ENCODE measurements at places on chromosomes 16 and 17. TPM values are rescaled to one million over a fixed set of nuclear protein-coding genes. Genes with fewer than 3 reads are reported as not detected.

FBXW10B gene
- total RNA-seq: 0.08 TPM

CD300C gene
- not detected for total RNA-seq

RNFT1 gene
- total RNA-seq: 6.2 TPM

RHBDL1 gene
- 9.8 TPM for total RNA-seq

CACNG1 gene
- total RNA-seq: not detected

KRT40 gene
- total RNA-seq: not detected

EPX gene
- total RNA-seq: not detected

KRTAP4-5 gene
- total RNA-seq: not detected

SETD6 gene
- total RNA-seq: 14.8 TPM

FOXN1 gene
- total RNA-seq: 0.04 TPM

MYH1 gene
- not detected for total RNA-seq

MEIOB gene
- 0.08 TPM for total RNA-seq

IRX3 gene
- 8.7 TPM for total RNA-seq

NECAB2 gene
- not detected for total RNA-seq

PABPN1L gene
- total RNA-seq: not detected

TMEM92 gene
- total RNA-seq: 3.4 TPM

SDR42E1 gene
- total RNA-seq: 10.1 TPM

PERCC1 gene
- not detected for total RNA-seq

KRTAP4-3 gene
- total RNA-seq: not detected

CDH5 gene
- total RNA-seq: 0.08 TPM

CISD3 gene
- total RNA-seq: 12.3 TPM

KRT27 gene
- total RNA-seq: not detected

CDK3 gene
- 1.3 TPM for total RNA-seq

MIEN1 gene
- 45.8 TPM for total RNA-seq

ABCA5 gene
- total RNA-seq: 3.2 TPM

BAIAP3 gene
- under 0.01 TPM for total RNA-seq

CDC27 gene
- 60.3 TPM for total RNA-seq

METRNL gene
- total RNA-seq: 6.7 TPM

JUP gene
- total RNA-seq: 457 TPM

HS3ST3B1 gene
- 0.08 TPM for total RNA-seq

CIBAR2 gene
- total RNA-seq: not detected

CCL7 gene
- total RNA-seq: not detected

MAPK7 gene
- total RNA-seq: 14.1 TPM

CPHXL gene
- not detected for total RNA-seq

CES3 gene
- total RNA-seq: 0.99 TPM

TBC1D26 gene
- not detected for total RNA-seq

TMEM107 gene
- 39.0 TPM for total RNA-seq

TEKT5 gene
- total RNA-seq: not detected

SLFN11 gene
- 0.16 TPM for total RNA-seq

CCDC144A gene
- 0.38 TPM for total RNA-seq

All from hair follicular keratinocyte (primary cell).